ENCODE measurements at places on chromosomes 7 and 10. TPM values are rescaled to one million over a fixed set of nuclear protein-coding genes. Genes with fewer than 3 reads are reported as not detected.
A peak's percentile ranks its signal among the peaks of the same experiment; 100 is the strongest.

Gene DPP6
- 2.2 TPM for total RNA-seq

GRCh38 chr10:59517996-59518395, 155.6 kb upstream of the FAM13C start:
- no peak for DNase-seq

DNA sequence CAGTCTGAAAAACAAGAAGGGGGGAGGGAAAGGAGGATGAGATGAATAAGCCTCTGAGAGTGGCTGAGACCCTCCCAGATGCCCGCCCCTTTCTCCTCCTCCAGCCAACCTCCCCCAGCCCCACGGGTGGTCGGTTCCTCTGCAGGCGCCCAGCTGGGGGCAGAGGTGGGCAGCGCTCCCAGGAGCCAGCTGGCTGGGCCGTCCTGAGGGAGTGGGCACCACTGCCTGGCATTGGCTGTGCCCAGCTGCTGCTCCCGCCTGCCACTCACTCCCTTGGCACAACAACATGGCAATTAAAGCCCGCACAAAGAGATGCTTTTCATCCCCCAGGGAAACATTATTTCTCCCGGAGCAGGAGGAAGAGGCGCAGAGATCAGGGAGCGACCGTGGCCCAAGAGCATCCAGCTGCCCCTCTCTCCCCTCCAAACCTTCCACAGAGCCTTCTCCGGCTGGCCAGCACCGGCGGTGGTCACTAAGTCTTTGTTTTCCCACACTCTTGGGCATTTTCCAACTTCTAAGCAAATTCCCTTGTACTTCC, 107.2 kb downstream of the SPDYE5 start:
- DNase-seq = peak; percentile 58

Gene LIPN
- total RNA-seq = not detected

Gene UFSP1
- 4.6 TPM for total RNA-seq

DNA sequence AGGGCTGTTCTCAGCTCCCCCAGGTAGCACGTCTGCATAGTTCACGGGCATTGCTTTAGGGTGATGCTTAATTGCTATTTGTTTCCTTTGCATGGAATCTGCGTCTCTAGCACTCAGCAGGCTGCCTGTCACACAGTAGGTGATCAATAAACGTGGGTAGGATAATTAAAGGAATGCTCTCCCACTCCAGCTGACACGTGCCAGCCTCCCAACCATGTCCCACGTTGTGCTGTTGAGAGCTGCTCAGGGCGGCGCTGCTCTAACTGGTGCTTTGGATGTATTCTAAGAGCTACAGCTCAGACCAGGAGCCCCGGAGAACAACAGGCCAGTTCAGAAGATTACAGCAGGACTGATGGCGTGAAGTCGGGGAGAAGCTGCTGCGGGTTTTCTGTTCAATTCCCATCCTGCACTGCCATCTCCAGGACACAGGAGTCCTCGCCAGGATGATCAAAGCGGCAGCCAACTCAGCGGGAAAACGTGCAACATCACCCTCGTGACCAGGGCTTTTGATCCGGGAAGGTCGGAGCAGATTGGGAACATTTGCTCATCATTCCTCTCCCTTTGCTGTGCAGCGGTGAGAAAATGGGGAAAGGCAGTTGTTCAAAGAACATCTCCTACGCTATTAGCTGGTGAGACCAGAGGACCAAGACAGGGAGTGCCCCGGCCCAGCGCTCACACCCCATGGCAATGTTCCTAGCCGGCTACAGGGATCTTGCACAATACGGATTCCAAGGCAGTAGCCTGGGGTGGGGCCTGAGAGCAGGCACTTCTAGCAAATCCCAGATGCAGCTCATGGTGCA, 50.5 kb upstream of the FOXK1 start:
- DNase-seq = peak; percentile 51

- no peak for DNase-seq
Measured at GRCh38 chr7:120064565-120064964, 208.4 kb upstream of the KCND2 start.

DNA sequence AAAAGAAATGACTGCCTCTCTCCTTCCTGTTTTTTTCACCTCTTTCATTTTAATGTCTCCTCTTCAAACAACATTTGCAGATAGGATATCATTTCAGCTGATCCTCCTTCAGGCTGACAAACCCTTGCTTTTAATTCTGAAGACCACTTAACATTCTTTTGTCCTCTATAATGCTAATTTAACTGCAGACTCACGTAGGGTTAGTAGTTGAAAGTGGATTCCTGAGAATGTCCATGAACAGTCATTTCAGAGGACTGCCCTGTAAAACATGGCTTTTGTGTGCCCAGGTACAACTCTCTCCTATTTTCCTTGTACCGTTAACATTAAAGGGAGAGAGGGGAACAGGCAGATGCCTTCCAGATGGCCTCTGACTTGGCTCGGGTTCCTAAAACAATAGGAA, 524.4 kb downstream of the SDK1 start:
- no peak for DNase-seq

DNA sequence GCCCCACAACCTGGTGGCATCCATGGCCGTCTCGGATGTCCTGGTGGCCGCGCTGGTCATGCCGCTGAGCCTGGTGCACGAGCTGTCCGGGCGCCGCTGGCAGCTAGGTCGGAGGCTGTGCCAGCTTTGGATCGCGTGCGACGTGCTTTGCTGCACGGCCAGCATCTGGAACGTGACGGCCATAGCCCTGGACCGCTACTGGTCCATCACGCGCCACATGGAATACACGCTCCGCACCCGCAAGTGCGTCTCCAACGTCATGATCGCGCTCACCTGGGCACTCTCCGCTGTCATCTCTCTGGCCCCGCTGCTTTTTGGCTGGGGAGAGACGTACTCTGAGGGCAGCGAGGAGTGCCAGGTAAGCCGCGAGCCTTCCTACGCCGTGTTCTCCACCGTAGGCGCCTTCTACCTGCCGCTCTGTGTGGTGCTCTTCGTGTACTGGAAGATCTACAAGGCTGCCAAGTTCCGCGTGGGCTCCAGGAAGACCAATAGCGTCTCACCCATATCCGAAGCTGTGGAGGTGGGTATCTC, 1.1 kb downstream of the HTR5A start:
- DNase-seq = no peak

- DNase-seq = no peak
Measured at GRCh38 chr7:66539902-66540375, 88.7 kb upstream of the KCTD7 start.

DNA sequence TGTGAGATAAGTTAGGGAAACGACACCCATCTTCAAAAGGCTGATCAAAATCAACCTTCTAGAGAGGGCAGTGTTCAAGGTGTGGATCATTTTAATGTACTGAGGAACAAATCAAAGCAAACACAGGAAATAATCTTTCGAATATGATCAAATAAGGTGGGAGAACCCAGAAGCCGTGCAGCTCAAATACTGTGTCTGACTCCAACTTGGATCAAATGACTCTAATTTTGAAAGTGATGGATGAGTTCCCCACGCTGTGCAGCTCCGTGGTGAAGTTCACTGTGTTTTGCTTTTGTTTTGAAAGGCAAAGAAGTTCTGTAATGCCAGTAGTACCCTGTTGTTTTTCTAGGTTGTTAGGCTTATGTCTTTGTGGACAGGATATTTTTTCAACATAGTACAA, 250.9 kb downstream of the SFMBT2 start:
- DNase-seq = no peak

DNA sequence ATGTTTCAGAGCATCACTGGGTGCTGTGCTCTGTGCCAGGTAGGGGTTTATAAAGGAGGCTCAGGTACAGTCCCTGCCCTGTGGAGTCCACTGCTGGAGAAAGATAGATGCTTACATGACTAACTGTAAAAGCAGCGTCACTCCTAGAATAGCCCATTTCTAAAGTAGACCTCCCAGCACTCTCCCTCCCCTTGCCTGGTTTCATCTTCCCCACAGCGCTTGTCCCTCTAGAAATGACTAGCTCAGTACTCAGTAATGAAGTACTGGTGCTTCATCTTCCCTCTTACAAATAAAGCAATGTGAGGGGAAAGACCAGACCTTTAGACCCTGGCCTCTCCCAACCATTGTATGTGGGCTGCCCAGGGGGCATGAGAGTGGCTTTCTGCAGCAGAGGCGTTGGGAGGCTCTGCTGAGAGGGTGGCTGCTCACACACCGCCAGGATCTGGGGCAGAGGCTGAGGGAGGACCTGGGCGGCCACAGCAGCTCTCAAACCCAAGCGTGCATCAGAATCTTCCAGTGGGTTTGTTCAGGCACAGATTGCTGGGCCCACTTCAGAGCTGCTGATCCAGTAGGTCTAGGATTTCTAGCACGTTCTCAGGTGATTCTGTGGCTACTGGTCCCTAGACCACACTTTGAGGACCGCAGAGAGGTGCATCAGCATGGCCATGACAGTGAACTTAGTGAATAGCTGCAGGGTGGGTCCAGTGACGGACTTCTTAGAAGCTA, 110.3 kb upstream of the ANLN start:
- DNase-seq = no peak

- no peak for DNase-seq
Measured at GRCh38 chr10:55158633-55159032, 357.6 kb upstream of the PCDH15 start.

DNA sequence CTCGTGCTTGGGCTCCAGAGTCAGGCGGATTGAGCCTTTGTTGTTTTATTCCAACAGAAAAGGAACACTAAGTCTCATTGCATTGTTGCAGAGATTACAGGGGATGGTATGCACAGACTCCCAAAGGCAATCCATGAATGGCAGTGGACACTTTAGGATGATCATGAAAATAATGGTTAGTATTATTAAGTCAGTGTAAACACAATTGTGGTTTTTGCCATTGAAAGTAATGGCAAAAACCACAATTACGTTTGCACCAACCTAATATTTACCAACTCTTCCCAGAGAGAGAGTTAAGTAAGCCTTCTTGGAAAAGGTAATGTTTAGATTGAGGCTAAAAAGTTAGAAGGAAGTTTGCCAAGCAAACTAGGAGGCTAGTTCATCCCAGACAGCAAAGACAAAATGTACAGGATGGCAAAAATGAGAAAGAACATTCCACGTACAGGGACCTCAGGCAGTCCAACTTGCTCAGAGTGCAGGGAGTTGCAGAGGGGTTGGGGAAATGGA, 72.9 kb upstream of the AMPH start:
- no peak for DNase-seq

Gene NKX1-2
- total RNA-seq = not detected

DNA sequence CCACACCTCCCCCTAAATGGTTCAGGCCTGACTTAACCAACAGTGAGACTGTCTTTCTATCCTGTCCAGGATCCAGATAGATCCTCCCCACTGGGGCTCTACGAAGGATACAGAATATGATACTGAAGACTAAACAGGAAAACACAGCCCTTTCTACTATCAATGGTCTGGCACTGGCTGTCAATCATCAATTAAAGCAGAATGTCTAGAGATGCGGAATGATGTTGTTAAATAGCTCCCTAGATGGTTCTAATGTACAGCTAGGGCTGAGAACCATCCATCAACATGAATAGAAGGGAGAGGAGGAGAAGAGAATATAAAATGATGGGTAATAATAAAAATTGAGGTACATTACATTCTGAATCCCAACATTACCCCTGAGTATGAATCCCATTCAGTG, 314.3 kb upstream of the CELF2 start:
- DNase-seq = no peak
